COR-L47 (cell line): ENCODE measurements at places on chromosomes 11 and 22.

DNA sequence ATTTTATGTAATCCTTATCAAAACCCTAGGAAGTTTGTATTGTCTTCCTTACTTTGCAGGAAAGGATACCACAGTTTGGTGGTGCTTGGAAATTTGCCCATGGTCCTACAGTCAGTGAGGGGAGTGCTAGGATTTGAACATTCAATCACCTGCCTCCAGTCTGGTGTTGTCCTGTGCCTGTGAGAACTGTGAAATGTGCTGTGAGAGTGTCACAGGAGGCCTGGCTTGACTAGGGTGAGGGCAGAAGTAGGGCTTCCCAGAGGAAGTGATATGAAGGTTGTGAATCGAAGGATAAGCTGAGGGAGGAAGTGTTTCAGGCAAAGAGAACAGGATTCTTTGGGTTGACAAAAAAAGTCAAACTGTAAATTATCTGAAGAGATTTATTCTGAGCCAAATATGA lies 424.4 kb downstream of the TMEM135 start:
- no peak for DNase-seq

DNA sequence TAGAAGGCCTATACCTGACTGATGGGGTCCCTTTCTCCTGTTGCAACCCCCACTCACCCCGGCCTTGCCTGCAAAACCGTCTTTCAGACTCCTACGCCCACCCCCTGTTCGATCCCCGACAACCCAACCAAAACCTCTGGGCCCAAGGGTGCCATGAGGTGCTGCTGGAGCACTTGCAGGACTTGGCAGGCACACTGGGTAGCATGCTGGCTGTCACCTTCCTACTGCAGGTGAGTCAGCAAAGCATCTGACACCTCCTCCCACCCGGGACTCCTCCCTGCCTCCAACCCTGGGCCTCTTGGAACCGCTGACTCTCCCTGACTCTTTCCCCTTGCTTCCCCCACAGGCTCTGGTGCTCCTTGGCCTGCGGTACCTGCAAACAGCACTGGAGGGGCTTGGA lies 1.2 kb downstream of the ROM1 start:
- DNase-seq: no peak

DNA sequence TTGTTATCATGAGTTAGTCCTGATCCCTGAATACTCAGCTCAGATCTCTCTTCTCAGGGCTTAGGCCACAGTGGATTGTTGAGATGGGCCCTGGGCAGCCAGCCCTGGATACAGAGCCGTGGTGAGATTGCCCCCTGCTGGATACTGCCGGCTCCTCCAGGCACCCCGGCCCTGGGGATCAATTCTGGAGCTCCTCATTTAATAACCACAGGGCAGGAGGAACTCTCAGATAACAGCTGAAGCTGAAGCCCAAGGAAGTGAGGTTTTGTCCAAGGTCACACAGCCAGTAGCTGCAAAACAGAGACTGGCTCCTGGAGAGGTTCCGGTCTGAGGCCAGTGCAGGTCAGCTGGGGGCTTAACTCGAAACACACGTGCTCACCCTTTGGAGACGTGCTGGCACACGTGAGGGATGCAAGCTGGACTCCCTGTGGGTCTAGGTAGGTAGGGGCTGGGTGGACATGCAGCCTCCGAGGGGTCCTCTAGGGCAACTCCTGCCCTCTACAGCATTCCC lies 16.0 kb downstream of the USH1C start:
- no peak for DNase-seq

DNA sequence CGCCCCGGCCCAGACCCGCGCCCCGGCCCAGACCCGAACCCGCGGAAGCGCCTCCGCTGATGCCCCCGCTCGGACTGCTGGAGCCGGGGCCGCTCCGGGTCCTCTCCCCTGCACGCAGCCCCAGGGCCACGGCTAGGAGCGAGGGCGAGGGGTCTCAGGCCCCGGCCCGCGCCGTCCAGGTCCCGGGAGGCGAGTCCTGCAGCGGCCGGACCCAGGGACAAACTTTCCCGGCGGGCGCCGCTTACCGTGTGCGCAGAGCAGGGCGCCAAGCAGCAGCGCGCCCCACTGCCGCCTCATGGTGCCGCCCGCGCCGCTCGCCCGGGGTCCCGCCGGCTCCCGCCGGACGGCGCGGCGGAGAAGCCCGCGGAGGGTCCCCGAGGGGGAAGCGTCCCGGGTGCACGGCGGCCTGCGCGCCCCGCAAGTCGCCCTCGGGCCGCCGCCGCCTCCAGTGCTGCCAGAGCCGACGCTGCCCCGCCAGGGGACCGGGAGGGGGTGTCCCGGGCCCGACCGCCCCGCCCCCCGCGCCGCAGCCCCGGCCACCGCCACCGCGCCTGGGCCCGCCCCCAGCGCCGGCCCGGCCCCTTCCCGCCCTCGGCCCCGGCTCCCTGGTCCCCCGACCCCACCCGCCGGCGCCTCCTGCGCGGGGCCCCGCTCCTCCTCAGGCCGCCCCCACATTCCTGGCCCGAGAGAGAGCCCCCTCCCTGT lies at the start of gene LRP4:
TSS of gene LRP4 (minus strand) at position 468 of the 705 bp plus-strand sequence. CDS start at position 297, 171 bp downstream.
- peak; percentile 9 for DNase-seq

DNA sequence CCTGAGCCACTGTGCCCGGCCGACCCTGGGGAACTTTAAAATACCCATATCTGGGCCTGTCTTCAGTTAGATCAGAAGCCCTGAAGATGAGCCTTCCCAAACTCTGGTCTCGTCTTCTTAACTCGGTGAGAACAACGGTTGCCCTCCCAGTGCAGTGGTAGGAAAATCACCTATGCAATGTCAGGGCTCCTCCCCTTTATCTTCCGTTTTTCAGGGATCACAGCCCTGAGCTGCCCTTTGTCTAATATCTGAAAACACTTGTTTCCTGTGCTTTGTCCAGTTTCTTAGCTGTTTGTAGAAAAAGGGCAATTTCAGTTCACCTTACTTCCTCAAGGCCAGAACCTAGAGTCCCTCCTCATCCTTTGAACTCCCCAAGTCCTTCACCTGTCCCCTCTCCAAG lies 9.4 kb downstream of the DRAP1 start:
- no peak for DNase-seq

DNA sequence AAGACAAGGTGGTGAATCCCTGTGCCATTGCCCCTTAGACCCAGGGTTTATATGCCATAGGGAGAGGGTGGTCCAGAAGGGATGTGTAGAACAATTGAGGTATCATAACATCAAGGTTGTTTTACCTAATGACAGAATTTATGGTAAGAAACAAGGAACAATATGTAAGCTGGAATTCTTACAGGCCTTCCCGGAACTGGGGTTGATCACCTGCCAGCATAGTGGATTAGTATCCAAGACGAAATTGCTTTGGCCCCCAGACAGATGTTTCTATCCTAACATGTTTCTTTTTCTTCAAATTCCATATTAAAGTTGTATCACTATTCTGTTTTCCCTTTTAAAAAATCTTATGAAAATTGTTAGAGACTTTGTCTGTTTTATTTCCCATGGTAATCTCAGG lies 343.8 kb upstream of the ANO3 start:
- no peak for DNase-seq

- no peak for DNase-seq
These were observed 15.8 kb downstream of the MYH9 start for GRCh38 chr22:36371920-36372319.

- no peak for DNase-seq
These were observed 148.3 kb upstream of the POU2AF2 start for GRCh38 chr11:111097191-111097590.

DNA sequence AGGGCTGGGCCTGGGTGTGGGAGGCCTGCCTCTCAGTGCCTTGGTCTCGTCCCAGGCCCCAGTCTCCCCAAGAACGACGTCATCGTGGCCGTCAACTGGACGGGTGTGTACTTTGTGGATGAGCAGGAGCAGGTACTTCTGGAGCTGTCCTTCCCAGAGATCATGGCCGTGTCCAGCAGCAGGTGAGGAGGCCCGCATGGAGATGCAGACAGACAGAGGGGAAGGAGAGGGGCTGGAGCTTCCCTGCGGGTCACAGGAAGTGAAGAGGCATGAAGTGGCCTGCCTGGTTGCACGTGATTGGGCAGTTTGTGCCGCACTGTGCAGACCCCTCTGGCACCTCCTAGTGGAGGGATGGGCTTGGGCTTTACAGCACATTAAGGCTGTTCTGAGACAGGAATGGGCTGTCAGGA lies 70.4 kb downstream of the MYO7A start:
- no peak for DNase-seq

- DNase-seq: no peak
These were observed 112.1 kb upstream of the ZC3H12C start for GRCh38 chr11:109981031-109981636.

DNA sequence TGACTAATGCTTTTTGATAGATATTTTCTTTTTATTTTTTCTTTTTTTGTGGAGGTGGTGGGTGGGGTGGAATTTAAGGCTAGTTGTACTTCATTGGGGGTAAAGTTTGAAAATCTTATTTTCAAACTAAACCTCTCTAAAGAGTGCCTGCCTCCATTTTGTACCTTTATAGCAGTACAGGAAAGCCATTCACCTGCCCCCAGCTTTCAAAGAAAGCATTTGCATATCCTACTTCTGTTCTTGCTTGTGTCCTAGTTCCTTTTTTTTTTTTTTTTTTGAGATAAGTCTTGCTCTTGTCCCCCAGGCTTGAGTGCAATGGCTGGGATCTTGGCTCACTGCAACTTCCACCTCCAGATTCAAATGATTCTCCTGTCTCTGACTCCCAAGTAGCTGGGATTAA lies 766.2 kb upstream of the LRRC4C start:
- no peak for DNase-seq

- DNase-seq: no peak
These were observed 2.8 kb upstream of the AMPD3 start for GRCh38 chr11:10452211-10452767.

DNA sequence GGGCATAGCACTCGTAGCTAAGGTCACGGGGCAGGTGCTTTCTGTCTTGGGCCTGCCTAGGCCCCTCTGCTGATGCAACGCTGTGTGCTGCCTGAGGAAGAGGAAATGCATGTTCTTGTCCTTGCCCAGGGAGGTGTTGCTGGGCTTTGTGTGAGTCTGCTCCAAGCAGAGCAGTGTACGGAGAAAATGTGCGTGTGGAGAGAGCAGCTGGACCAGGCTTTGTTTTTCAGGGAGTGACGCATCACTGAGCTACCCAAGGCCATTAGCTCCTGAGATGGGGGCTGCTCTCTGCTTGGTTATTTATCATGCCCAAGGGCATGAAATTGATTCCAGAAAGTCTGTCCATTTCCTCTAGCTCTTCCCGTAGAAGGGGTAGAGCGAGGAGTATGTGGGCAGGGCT lies 82.9 kb upstream of the THY1 start:
- DNase-seq: no peak

- no peak for DNase-seq
These were observed 24.0 kb downstream of the PAX6 start for GRCh38 chr11:31786996-31787685.

DNA sequence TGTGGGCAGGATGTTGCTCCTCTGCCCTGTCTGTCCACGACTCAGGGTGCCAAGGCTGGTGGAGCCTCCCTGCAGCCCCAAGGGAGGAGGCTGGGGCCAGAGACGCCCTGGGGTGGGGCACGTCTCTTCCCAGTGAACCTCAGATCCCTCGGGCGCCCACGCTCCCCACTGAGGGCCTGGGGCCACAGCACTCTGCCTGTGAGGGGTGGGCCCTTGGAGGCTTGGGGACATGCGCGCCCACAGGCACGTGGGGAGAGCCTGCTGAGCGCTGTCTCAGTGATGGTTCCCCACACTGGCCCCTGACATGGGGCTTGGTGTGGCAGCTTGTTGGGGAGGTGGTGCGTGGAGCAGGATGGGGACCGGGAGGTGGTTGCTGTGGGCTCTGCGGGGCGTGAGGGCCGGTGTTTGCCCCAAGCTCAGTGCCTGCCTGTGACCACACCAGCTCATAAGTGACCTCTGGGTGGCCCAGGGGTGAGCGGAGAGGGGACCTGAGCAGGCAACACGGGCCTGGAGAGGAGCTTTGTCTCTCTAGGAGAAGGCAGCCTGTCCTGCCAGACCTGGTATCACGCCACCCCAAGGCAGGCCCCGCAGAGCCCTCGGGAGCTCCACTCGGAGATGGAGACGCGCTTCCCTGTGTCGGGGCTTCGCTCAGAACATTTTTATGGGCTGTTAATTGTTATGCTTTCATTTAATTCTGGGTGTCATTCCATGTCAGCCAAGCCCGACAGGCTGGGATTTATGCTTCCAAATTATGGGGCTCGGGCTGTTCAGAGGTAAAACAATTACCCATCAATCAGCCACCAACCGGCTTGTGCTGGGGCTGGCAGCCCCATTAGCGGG lies 27.4 kb upstream of the CCDC188 start:
- DNase-seq: no peak

GRCh38 chr11:45107029-45107428 lies 39.4 kb upstream of the PRDM11 start:
- DNase-seq: no peak

DNA sequence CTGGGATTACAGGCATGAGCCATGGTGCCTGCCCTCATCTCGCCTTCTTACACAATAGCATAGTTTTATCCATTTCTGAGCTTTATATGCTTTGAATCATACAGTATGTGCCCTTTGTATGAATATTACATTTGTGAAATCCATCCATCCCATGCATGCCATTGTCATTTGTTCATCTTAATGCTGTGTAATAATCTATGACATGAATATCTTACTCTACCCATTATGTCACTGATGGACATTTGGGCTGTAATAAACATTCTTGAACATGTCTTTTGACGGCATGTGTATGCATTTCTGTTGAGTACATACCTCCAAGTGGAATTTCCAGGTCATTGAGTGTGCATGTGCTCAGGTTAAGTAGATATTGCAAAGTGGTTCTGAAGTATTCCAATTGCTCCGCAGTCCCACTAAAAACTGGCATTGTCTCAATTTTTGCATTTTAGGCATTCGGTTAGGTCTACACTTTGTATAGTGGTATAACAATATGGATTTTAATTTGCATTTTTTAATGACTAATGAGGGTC lies 339.3 kb upstream of the SYN3 start:
- no peak for DNase-seq

DNA sequence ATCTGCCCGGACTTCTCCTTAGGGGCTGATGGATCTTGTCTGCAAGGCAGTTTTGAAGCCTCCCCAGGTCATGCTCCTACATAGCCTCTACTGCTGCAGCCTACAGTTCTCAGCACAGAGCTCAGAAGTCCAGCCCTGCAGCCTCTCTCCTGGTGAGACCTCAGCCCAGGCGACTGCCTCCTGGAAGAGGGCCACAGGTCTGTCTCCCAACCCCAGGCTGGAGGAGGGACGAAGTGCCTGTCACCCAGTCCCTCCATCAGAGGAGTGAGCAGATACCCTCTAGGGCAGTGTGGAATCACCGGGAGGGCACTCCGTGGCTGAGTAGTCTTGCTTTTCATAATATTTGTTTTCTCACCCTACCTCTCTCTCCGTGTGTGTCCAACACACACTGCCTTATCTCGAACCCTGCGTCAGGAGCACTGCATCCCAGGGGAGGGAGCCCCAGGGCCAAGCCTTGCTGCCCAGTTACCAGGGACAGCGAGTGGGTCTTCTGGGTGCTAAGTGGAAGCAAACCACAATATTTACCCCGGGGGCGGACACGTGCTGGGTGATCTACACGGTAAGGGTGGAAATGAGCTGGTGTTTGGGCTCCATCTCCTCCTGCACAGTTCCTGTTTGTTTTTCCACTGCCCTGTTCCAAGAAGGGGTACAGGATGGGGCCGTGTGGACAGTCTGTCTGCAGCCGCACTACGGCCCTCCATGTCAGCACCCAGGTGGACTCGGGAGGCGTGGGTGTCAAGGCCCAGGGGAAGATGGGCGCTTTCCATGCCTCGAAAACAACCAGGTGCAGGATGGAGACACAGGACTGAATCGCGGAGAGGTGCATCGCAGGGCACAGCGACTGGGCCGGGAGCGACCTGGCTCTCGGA lies 133.7 kb upstream of the HSD17B12 start:
- no peak for DNase-seq

GRCh38 chr11:78195917-78196560 lies 7.3 kb downstream of the USP35 start:
- no peak for DNase-seq
